ENCODE measurements at places on chromosomes 1 and 21. TPM values are rescaled to one million over a fixed set of nuclear protein-coding genes. Genes with fewer than 3 reads are reported as not detected.

The OR2T29 gene
- not detected for total RNA-seq

The PRMT6 gene
- total RNA-seq: 13.1 TPM

The IRF6 gene
- 1.3 TPM for total RNA-seq

The NDC1 gene
- 35.5 TPM for total RNA-seq

The FMOD gene
- total RNA-seq: not detected

The CAMK2N1 gene
- total RNA-seq: 0.82 TPM

The LPAR3 gene
- total RNA-seq: 0.47 TPM

The TRIM67 gene
- total RNA-seq: not detected

The AVPR1B gene
- total RNA-seq: not detected

The TTLL7 gene
- 5.3 TPM for total RNA-seq

The ETNK2 gene
- not detected for total RNA-seq

The SMIM12 gene
- total RNA-seq: 52.7 TPM

The TLR5 gene
- 0.80 TPM for total RNA-seq

The NCAM2 gene
- total RNA-seq: not detected

GRCh38 chr1:94798054-94798453 is 22.1 kb upstream of the SLC44A3 start:
- DNase-seq: no peak

- DNase-seq: no peak
These were observed 20.9 kb upstream of the SSX2IP start for GRCh38 chr1:84711121-84711520.

DNA sequence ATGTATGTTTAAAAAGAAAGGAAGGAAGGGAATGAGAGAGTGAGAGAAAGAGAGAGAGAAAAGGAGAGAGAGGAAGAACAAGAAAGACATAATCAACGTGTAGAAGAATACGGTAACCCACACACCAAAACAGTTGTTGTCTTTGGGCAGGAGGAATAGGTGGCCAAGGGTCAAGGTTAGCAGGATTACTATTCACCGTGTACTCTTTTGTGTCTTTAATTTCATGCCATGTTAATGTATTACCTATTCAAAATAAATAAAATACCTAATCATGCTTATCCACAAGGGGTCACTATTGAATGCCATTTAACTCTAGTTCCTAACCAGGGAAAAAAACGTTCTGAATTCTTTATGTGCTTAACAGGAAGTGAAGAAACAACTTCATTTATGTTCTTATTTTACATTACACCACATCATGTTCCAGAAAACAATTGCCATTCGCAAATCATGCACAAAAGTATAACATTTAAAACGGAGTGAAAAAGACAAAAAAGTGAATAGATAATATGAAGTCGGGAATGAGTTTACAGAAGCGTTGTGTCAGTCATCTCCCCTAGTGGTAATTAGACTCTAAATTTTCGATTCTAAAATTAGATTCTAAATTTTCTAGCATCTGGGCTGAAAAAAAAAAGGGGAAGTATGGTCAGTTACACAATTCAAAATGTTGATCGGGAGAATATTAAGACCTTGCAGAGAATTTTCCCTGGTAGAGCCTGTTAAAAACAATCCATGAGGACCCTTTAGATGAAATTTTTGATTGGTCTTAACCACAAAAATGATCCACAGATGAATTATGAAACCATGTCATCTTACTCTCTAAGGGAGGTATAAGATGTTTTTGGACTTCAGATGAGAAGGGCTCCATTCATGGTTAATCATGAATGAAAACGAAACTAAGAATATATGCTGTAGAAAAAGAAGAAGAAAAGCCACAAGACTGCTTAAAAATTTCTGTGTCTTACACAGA is 700 bp upstream of the KMO start:
- no peak for DNase-seq

DNA sequence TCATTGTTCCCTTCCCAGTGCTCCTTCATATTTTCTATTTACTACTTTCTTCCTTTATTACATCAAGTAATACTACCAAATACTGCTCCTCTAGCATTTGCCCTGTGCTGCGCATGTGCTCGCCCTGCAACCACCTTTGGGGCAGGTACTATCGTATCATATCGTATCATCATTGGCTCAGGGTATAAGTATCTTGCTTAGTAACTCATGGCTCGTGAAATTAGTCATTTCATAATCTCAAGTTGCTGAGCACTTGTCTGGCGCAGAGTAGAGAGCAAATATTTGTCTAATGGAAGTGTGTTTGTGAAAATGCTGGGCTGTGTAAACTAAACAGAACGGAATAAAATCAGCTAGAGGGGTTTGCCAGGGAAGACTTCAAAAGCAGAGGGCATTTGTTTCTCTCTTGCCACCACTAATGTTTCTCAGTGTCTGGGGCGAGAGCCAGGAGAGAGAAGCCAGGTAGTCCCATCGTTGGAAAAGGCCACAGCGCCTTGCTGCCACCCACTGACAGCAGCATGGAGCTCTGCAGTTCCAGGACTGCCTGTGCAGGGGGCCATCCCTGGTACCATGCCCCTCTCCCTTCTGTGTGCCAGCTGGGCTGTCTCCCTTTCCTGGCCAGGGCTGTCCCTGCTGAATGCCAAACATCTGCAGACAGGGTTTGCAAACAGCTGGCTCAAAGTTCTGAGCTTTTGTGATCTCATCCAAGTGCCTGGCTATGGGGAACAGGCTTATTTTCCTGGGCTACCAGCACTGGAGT is 20.0 kb upstream of the CPT2 start:
- no peak for DNase-seq

DNA sequence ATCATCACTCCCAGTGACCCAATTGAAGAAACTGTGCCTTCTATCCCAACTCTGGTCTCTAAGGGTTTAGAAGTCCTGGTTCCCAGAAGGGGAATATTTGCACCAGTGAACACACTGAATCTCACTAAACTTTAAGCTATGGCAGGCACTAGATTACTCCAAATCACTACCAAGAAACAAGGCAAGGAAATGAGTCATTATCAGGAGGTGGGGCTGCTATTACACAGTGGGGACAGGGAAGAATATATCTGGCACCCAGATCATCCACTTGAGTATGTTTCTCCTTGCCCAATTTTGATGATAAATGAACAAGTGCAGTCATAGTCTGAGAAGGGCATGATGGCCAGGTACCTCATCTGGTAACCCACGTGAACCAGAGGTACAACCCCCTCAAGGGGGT is 7.0 kb downstream of the MRPL9 start:
- no peak for DNase-seq

DNA sequence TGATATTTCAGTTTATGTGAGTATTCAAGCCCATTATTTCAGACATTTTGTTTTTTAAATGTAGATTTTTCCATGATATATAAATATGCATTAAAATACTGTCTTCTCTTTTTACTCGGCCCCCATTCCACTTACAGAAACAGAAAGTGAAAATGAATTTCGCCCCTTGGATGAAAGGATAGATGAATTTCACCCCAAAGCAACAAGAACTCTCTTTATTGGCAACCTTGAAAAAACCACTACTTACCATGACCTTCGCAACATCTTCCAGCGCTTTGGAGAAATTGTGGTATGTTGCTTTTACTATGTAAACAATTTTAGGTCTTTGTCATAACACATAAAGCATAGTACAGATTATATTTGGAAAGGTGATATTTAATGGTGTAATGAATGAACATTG is 59.9 kb downstream of the ZBTB17 start:
- no peak for DNase-seq

DNA sequence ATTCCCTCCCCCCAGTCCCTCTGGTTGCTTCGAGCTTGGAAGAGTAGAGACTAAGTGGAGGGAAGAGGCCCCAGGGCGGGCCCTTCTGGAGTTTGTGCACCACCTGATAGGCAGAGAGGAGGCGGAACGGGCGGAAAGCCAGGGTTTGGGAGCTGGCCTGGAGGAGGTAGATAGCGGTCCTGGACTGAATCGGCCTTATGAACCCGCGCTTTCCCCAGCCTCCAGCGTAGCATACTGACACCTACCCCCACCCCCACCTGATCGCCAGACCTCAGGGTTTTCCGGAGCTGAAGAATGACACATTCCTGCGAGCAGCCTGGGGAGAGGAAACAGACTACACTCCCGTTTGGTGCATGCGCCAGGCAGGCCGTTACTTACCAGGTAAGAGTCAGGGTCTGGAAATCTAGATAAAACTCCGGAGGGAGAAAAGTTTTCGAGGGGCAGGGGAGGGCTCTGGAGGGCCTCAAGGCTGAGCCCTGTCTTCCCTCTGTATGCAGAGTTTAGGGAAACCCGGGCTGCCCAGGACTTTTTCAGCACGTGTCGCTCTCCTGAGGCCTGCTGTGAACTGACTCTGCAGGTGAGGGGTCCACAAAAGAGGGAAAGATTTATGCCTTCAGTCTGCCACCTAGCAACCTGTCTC is 705 bp downstream of the UROD start:
- DNase-seq: peak; percentile 49

DNA sequence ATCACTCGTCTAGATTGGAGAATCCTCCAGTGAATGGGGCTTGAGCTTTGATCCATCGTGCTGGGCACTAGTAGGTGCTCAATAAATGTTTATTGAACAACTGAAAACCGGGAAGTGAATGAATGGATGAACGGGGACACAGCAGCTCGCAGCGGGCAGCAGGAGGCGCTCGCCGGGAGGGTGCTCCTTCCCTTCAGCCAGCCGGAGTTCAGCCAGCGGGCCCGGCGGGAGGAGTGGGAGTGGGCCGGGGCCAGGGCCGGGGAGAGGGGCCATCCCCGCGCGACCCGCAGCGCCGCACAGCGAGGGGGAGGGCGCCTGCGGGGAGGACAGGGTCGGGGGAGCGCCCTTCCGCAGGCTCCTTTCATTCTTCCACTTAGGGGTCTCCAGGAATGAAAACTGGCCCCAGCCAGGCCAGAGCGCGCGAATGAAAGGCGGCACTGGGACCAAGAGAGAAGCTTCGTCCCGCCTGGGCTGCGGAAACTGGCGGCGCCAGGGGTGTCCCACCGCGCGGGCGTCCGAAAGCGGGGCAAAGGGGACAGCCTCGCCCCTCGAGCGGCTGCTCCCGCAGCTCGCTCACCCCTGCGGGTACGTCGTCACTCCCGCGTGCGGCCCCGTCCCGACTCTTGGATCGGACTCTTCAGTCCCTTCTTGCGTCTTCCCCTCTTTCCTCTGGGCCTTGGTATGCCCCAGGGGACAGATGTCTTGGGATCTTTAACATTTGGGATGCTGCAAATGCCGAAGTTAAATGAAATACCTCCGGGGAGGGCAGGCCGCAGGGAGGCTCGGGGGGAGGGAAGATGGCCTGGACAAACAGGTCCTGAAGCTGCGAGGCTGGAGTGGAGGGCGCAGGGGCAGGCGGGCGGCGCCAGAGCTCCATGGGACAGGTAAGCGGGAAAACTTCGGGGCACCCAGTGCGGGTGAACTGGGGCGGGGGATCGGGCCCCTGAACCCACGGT is 3.6 kb upstream of the INAVA start:
- no peak for DNase-seq

DNA sequence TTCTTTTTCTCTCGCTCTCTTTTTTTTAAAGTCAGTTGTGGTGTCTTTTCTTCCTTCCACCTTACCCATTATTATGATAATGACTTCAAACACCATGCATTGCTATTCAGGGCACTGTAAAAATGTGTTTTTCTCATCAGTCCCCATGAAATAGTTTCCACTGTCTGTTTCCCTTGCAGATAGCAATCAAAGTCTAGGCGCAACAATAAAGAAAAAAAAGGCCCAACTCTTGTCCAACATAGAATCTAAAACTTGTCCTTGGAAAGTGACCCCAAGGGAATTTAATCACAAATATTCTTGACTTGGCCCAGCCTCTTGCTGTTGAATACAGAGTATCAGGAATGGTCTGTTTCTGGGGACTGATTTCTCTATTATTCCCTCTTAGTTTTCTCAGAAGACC is 382.5 kb downstream of the PLPP3 start:
- DNase-seq: no peak

- DNase-seq: no peak
These were observed 47.0 kb downstream of the RABGAP1L start for GRCh38 chr1:174206148-174206836.

GRCh38 chr21:31203431-31204054 is 140.5 kb downstream of the TIAM1 start:
- no peak for DNase-seq

GRCh38 chr1:192550922-192551534 is 24.5 kb upstream of the RGS1 start:
- DNase-seq: no peak

GRCh38 chr1:34164771-34165391 is at the start of gene CSMD2:
TSS of gene CSMD2 (minus strand) at chr1:34165230. CDS start at chr1:34165097, 133 bp downstream.
- DNase-seq: no peak

DNA sequence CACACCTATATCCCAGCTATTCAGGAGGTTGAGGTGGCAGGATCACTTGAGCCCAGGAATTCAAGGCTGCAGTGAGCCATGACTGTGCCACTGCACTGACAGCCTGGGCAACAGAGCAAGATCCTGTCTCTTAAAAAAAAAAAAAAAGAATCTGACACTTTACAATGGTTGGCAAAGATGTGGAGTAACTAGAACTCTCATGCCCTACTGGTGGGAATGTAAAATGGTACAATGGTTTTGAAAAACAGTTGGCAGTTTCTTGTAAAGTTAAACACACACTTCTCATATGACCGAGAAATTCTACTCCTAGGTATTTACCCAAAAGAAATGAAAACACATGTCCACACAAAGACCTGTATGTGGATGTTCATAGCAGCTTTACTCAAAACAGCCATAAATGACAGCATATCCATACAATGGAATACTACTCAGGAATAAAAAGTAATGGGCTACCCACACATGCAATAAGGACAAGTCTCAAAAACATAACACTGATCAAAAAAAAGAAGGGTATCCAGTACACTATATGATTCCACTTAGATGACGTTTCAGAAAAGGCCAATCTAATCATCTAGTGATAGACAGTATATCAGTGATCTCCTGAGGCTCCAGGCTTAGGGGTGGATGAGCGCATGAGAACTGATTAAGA is 58.1 kb downstream of the HLCS start:
- no peak for DNase-seq

GRCh38 chr1:200040481-200041138 is 13.1 kb downstream of the NR5A2 start:
- DNase-seq: no peak

DNA sequence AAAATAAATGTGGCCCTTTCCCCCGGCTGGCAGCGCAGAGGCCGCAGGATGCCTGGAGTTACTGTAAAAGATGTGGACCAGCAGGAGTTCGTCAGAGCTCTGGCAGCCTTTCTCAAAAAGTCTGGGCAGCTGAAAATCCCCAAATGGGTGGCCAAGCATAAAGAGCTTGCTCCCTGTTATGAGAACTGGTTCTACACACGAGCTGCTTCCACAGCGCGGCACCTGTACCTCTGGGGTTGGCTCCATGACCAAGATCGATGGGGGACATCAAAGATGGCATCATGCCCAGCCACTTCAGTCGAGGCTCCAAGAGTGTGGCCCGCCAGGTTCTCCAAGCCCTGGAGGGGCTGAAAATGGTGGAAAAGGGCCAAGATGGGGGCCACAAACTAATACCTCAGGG is 95.9 kb downstream of the LRIG2 start:
- DNase-seq: no peak
